ENCODE measurements at places on chromosomes 3 and 15.

GRCh38 chr3:185153861-185154629, 1.2 kb upstream of the C3orf70 start:
- no peak for DNase-seq

- DNase-seq = no peak
These were observed 15.6 kb upstream of the TLE3 start for GRCh38 chr15:70113304-70113700.

- DNase-seq = no peak
These were observed 153.5 kb upstream of the PPP2R3A start for GRCh38 chr3:135812057-135812456.

DNA sequence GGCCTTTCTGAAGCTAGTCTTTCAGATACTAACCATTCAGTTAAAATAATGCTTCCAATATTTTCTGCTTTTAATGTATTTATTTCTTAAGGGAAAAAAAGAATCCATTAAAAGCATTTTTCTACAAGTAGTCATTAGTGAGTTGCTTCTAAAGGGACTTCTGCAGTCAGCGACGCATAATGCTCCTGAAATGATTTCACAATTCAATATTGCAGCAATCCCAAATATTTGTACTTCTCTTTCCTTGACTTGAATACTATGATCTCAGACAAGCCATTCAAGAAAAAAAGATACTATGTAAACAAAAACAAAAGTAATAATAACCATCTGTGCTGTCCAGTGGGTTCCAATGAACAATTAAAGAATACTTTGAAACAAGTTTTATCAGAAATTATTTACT, 681.0 kb downstream of the DIPK2A start:
- DNase-seq = no peak

DNA sequence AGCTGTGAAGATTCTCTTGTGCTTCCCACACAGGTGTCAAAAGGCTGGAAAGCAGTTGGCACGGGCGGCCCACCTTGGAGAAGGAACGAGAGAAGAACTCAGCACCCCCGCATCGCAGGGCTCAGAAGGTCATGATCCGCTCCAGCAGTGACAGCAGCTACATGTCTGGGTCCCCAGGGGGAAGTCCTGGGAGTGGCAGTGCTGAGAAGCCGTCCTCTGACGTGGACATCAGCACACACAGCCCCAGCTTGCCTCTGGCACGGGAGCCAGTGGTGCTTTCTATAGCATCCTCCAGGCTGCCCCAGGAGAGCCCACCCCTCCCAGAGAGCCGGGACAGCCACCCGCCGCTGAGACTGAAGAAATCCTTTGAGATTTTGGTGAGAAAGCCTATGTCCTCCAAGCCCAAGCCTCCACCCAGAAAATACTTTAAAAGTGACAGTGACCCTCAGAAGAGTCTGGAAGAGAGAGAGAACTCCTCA, 31.4 kb downstream of the STARD5 start:
- DNase-seq = no peak

GRCh38 chr3:101279765-101280385, 40.5 kb downstream of the IMPG2 start:
- DNase-seq = no peak

- no peak for DNase-seq
These were observed 59.2 kb upstream of the HERC1 start for GRCh38 chr15:63892794-63893441.

GRCh38 chr15:82040390-82040789, 5.4 kb downstream of the MEX3B start:
- no peak for DNase-seq

- DNase-seq = no peak
These were observed 55.6 kb upstream of the ADGRG7 start for GRCh38 chr3:100553618-100554372.

- DNase-seq = no peak
These were observed 128.4 kb downstream of the IGF1R start for GRCh38 chr15:98776607-98777281.

DNA sequence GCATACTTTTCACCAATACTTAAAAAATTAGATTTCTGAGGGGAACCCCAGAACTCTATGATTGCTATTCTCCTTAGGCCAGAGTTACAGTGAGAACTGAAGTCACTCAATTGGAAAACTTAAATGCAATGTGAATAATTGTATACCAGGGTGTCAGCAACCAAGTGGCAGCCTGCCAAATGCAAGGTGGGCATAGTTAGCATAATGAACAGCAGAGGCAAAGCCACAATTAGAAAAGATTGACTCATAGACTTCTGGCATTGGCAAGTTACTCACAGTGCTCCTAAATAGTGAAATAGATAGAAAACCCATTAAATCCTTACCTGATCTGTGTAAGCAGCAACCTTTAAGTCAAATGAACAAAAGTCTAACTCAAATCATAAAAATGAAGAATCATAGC, 94.9 kb downstream of the BCHE start:
- DNase-seq = no peak

DNA sequence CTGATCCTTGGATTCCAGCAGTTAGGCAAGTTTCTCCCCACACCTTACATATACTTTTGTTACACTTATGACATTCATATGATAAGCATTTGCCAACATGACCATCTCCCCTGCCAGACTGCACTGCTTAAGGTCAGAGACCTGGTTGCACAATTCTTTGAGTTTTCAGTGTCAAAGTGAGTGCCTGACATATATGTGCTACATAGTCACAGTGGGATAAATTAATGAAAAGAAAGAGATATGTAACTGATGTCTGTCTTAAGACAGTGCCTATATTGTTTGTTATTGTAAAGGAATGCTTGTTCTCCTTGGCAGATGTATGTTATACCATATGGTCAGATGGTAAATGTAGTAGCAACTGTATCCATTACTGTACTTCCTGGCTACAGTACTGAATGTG, 3.5 kb upstream of the DCUN1D1 start:
- DNase-seq = no peak

DNA sequence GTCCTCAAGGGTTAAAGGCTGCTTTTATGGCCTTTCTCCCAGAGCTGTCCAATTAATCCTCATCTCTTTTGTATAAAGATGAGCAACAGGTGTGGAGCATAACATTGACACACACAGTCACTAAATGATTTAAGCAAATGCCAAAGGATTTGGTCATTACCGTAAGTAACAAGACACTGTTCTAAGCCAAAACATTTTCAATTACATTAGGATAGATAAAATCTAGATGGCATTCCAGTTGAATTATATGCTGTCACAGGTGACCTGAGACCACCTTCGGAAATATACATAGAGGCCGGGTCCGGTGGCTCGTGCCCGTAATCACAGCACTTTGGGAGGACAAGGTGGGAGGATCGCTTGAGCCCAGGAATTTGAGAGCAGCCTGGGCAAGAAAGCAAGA, 105.3 kb upstream of the UBE3A start:
- DNase-seq = no peak

DNA sequence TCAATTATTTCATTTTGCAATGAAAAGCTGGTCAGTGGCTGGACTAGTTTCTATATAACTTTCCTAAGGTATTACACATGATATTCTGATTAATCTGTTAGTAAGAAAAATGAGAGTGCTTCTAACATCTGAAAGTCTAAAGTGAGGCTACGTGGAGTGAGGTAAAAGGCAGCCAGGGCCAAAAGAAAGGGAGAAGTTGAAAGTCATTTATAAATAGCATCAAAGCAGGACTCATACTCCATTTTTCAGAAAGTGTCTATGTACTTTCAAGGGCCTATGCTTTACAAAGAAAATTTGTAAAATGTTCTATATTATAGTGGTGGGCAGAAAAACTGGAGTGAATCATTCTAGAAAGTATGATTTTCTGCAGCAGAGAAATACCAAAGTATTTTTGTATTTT, 80.0 kb downstream of the CSNK1G1 start:
- no peak for DNase-seq

- DNase-seq = no peak
These were observed 108.3 kb upstream of the MME start for GRCh38 chr3:154971771-154972326.

DNA sequence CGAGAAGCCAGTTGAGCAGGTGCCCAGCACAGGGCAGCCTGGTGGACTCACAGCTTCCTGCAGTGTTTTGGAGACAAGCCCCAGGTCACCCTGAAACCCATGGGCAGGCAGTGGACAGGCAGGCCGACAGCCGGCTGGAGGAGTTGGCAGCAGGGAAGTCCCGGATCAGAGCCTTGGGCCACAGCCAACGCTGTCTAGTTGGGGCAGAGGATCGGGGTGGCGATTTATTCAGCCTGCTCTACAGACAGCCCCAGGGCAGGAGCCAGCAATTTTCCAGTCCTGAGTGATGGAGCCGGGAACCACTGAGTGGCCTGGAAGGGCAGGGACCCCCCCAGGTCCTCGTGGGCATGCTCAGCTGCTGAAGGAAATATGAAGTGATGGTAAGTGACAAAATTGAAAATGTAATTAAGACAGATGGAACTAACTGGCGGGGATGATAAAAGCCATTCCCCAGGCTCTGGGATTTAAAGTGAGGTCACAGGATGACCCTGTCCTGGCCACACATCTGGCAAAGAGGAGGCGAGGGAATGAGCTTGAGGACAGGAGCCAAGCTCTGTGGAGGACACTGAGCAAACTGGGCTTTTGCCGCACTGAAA, 34.4 kb upstream of the TBC1D21 start:
- no peak for DNase-seq

- DNase-seq = no peak
These were observed 10.1 kb downstream of the ALPK3 start for GRCh38 chr15:84827246-84827645.

GRCh38 chr3:134517791-134518190, 31.9 kb downstream of the CEP63 start:
- no peak for DNase-seq

GRCh38 chr3:134742202-134742601, 52.9 kb upstream of the EPHB1 start:
- DNase-seq = no peak

DNA sequence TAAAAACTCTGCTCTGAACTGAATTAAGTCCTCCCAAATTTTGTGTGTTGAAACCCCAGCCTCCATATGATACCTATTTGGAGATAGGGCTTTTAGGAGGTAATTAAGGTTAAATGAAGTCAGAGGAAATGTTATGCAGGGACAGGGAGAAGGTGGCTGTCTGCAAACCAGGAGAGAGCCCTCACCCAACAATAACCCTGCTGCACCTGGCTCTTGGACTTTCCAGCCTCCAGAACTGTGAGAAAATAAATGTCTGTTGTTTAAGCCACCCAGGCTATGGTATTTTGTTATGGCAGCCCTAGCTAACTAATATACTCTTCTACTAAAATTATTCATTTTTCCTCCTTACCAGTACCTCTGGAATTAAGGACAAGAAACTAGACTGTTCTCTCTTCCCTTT, 79.5 kb downstream of the MEIS2 start:
- no peak for DNase-seq

DNA sequence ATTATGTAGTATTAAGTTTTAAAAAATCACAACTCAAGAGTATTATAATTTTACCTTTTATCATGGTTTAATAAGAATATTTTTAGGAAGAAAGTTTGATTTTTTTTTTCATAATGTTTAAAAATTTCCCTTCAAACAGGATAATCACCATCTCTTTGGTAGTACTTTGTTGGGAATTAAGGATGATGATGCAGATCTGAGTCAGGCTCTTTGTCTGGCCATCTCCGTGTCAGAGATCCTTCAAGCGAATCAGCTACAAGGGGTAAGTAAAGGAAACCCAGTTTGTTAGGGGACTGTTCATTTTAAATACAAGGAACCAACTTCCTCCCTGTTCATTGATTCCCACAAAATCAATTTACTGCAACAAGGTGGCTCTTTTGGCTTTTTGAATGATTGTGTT, 36.8 kb upstream of the NIT2 start:
- DNase-seq = no peak

GRCh38 chr3:125143982-125144652, 68.4 kb downstream of the SLC12A8 start:
- DNase-seq = no peak

GRCh38 chr3:20185331-20185678, 701 bp downstream of the SGO1 start:
- no peak for DNase-seq

GRCh38 chr3:141373232-141373631, 4.9 kb downstream of the ZBTB38 start:
- DNase-seq = no peak

DNA sequence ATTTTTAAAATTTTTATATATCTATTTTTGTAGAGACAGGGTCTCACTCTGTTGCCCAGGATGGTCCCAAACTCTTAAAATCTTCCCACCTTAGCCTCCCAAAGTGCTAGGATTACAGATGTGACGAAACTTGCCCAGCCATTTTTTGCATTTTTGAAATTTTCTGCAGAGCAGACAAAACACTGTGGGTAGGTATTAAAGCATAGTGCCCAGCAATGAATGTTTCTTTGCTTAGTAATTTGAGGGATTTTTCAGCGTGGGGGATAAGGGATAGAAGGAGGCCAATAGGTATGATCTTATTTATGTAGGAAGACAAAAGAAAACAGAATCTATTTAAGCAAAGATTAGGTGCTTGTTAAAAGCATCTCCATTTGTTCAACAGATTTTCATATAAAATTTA, 446.8 kb upstream of the DPH6 start:
- peak; percentile 14 for DNase-seq

GRCh38 chr3:107524326-107524840, 1.6 kb downstream of the BBX start:
- DNase-seq = peak; percentile 20

DNA sequence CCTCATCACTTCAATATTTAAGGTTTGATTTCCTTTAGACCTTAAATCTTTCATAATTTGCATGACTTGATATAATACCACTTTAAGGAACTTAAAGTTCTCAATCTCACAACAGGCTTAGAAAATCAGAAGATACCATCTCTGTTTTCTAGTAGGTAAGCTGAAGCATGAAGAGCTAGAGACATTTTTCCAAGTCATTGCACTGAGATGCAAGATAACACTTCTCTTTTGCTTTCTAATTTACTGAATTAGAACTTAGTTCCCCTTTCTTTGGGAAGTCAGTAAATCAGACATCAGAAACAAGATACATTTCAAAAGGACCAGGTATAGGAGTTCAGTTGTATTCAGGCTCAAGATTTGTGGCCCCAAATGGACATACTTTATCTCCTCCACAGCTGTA, 79.7 kb downstream of the DZIP3 start:
- no peak for DNase-seq

DNA sequence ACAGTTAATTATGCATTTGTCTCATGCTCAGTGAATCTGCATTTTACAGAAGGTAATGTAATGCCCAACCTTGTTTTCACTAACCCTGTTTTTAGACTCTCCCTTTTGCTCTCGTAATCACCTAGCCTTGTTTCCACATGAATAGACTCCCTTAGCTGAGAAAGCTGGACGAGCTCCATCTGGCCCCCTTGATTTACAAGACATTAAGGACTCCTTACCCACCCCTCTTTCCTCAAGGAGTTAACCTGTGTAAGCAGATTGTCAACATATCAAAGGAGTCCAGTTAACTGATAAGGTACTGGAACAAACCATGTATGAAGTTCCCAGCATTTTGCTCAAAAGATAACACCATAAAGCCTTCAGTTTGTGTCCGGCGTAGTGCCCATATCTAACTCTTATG, 99.6 kb downstream of the VPS8 start:
- DNase-seq = no peak

GRCh38 chr15:79452244-79453051, 20.3 kb downstream of the MINAR1 start:
- DNase-seq = no peak

- no peak for DNase-seq
These were observed 207.1 kb downstream of the GBE1 start for GRCh38 chr3:81554388-81554787.

Data from HS-27A (cell line).